COLO829 (cell line): ENCODE measurements at places on chromosomes 3 and 15.

GRCh38 chr3:185712337-185712736 is 112.5 kb downstream of the IGF2BP2 start:
- no peak for DNase-seq

GRCh38 chr3:110664148-110664547 is 407.5 kb upstream of the NECTIN3 start:
- DNase-seq, result no peak

DNA sequence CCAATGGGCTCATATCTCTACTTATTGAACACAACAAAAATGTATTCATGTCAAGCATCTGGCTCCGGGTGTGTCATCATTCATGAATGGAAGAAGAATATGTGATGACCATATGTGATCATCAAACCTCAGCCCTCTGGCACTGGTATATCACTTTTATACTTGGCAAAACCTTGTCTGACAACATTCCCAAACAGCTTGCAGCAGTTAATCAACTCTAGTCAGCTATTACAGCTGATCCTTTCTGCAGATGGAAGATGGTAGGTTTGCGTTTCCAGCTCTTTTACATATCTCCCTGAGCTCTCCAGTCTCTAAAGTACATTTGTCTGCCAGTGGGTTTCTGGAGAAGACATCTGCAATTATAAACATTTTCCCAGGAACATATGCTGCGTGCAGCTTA is 6.6 kb downstream of the PLSCR5 start:
- no peak for DNase-seq

DNA sequence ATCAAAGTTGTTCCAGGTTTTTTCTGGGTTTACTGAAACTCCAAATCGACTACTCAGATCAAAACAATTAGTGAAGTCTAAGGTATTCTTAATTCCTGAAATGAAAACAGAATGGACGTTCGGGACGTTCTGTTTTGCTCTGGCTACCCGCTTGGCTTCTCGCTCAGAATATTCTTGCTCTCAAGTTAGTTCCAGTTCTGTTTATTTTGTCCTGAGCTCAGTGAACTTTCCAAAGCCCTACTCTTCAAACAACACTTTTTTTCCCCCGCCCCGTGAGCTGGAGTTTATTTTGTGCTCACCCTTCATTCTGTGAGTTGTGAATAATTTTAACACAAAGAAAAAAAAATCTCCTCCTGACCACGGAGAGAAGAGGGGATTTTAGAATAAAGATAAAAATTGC is 72.6 kb downstream of the SAMMSON start:
- no peak for DNase-seq

DNA sequence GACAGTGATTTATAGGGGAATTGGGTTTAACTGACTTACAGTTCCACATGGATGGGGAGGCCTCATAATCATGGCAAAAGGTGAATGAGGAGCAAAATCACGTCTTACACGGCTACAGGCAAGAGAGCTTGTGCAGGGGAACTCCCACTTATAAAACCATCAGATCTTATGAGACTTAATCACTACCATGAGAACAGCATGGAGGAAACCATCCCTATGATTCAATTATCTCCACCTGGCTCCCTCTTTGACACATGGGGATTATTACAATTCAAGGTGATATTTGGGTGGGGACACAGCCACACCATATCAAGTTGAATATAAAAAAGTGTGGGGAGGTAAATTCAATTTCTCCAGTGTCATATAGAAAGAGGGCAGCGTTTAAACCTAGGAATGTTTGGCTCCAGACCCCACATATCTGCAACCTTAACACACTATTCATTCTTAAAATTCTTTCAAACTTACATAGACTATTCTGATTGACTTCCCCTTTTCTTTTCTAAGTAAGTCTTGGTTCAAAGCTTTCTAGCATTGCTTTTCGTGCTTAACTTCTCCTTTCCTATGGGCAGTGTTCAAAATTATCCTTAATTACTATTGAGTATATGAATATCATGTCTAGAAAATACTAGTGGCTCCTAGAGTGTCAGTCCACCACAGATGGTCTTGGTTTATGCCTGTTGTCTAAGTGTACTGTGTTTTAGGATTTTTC is 446.7 kb upstream of the GBE1 start:
- DNase-seq, result no peak

DNA sequence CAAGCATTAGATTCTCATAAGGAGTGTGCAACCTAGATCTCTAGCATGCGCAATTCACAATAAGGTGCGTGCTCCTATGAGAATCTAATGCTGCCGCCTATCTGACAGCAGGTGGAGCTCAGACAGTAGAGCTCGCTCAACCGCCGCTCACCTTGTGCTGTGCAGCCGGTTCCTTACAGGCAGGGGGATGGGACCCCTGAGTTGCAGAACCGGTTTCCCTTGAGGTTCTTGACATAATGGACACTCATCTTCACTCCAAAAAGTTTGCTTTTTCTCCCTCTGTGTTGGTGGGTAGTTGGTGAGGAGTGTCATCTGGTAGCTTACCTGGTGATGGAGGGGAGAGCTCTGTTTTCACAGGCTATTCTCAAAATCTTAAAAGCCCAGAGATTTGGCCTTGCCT is 324.0 kb upstream of the TBL1XR1 start:
- no peak for DNase-seq

DNA sequence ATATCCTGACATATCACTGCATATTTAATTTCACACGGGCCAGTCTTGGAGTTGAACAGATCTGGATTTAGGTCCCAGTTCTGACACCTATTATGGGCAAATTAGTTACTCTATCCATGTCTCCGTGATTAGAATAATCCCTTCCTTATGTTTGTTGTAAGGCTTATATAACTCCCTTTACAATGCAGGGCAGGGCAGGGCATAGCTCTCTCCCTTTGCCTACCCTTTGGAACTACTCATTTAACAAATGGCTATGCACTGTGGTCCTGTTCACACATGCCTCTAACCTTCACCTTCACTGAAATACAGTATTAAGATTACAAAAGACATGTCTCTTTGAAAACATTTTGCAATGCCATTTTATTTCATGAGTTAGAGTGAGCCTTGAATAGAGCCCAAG is 24.8 kb upstream of the ATP13A5 start:
- DNase-seq, result no peak

GRCh38 chr15:91985297-91985696 is 131.8 kb downstream of the SLCO3A1 start:
- DNase-seq, result no peak

DNA sequence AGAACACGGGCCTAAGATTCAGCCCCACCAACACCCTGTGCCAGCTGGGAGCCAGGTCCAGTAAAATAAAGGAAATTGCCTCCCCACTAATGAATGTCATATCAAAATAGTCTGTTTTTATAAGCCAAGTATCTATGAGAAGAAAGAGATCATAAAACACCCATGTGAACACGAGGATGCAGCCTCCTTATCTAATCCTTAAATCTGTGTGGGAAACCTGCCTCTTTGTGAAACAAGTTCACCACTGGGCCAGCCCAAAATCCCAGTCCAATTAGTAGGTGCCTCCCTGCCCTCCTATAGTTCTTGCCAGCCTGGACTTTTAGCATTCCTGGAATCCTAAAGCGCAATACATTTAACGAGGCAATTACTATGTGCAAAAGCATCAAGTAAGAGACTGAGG is 42.0 kb downstream of the SCAPER start:
- no peak for DNase-seq

GRCh38 chr15:99082798-99083197 is 22.1 kb upstream of the SYNM start:
- DNase-seq, result no peak

DNA sequence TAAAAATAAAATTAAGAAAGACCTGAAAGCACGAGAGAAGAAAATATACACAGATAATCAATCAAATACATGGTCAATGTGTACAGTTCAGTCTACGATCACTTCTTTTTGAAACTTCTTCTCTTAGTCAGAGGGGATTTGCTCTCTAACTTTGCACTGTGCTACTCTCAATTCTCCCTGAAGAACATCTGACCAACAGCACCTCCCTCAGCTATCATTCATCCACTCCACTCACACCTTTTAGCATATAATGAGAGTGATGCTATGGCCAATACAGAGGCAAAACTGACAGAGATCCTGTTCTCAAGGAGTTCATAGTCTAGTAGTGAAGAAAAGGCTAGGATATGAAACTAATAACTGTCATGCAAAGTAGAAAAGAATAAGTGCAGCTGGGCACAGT is 45.9 kb downstream of the P3H2 start:
- no peak for DNase-seq

DNA sequence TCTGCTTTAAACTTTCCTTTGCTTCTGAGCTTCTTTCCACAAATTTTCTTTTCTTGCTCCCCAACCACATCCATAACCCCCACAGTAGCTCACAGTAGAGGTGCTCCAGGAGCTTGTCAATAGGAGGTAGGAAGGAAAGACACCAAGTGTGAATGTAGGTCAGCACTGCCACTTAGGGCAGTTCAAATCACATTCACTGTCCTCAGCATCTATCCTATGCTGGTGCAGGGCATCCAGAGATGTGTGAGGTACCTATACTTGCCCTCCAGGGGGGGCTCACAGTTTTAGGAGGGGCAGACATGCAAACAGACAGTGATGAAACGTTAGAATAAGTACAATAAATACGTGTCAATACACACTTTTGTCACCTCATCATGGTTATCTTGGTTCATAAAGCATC is 1.5 kb upstream of the SPSB4 start:
- DNase-seq, result no peak

DNA sequence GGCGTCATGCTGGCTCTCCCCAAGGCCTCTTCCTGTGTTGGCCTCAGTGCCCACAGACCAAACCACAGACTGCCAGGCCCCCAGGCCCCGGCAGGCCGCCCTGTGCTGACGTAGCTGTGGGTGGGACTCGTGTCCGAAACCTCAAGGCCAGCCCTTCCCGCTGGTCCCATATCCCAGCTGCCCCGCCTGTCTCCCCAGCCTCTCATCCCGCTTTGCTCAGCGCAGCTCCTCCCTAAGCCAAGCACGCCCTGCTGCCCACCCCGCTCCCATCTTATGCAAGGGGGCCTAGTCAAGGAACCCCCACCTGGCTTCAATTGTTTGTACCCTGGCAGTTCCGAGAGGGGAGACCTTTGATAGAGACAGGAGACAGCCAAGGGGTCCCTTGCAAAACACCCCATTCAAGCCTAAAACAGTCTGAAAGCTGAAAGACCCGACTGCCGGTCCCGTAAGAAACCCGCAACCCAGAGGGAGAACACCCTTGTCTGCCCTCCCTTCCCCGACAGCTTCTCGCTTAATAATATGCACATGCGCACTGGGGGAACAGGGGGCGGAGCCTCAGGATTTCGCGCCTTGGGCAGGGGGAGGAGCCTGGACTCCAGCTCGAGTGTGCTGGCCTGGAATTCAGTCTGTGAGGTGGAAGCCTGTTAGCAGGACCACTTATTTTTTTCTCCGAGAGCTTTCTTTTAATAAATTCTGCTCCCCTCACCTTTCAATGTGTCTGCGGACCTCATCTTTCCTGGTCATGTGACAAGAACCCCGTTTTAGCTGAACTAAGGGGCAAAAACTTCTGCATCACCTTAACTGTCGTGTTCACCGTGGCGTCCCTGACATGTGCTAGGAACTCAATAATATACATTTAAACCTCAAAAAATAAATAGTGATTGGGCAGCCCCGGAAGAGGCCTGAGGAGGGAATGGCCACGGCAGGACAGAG is 17.2 kb downstream of the TNFAIP8L3 start:
- no peak for DNase-seq

GRCh38 chr3:175977968-175978752 is 1119.0 kb downstream of the NAALADL2 start:
- no peak for DNase-seq

GRCh38 chr3:84136425-84136824 is 822.4 kb upstream of the CADM2 start:
- DNase-seq, result peak; percentile 26

DNA sequence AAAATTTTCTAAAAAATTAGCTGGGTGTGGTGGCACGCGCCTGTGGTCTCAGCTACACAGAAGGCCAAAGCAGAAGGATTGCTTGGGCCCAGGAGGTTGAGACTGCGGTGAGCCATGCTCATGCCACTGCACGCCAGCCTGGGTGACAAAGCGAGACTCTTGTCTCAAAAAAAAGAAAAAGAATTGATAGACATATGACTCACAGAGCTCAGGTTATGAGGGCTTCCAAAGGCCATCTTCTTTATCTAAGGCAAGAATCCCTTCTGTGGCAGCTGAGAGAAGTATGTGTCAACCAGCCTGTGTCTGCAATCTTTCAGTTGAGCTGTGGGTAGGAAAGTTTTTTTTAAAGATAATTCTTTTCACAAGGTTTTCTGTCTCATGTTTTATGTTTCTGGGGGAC is 53.9 kb downstream of the MRPS25 start:
- no peak for DNase-seq

- DNase-seq, result no peak
Measured at GRCh38 chr15:43514241-43515057, 3.0 kb upstream of the MAP1A start.

GRCh38 chr3:112032098-112032731 is 2.3 kb upstream of the TMPRSS7 start:
- DNase-seq, result no peak

- DNase-seq, result no peak
Measured at GRCh38 chr3:129050556-129051295, 9.9 kb upstream of the GP9 start.

DNA sequence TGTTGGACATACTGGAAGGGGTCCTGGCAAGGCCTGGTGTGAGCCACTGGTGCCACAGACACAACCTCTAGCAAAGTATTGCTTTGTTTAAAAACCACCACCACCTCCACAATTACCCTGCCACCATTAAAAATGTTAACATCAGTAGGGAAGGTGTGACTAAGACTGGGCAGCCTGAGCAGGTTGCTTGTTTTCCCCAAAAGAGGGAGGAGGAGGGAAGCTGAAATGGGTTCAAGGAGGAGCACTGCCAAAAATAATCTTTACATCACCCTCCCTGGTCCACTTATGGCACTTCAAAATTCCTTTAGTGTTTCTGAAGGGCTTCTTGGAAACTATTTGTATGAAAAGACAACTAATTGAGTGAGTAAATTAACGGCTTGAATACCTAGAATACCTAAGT is 99.8 kb upstream of the FGF7 start:
- DNase-seq, result no peak

GRCh38 chr3:187212705-187213104 is 15.4 kb downstream of the RTP1 start:
- DNase-seq, result no peak

DNA sequence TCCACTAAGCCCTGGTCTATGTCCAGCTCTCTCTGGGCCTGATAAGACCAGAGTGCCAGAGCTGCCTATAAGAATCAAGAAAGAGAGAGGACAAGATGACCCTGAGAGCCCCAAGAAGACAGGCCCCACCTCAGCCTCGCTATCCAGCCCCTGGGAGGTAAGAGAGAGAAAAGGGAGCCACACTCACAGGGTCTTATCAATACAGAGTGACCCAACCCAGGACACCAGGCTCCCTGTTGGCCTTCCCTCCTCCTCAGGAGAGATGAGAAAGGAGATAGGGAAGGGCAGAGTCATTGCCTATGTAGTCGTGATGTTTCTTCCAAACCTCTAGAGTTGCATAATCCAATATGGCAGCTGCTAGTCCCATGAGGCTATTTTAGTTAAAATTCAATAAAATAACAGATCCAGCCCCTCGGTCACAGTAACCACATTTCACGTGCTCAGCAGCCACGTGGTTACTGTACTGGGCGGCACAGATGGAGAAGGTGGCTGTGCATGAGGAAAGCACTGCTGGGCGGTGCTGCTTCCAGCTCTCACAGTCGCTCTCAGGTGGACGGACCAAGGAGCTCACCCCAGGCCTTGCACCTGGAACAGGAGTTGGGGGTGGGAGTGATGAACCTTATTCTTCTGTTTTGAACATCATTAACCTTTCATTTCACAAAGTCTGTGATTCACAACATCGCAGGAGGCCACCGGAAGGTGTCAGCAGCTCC is 525.8 kb downstream of the SHQ1 start:
- no peak for DNase-seq

GRCh38 chr3:27034255-27034654 is 334.9 kb downstream of the NEK10 start:
- DNase-seq, result peak; percentile 49

- no peak for DNase-seq
Measured at GRCh38 chr3:42292009-42292408, 26.0 kb upstream of the CCK start.
